Cardiac septum (tissue), 1 donor: ENCODE measurements at places on chromosomes 2 and 18.

DNA sequence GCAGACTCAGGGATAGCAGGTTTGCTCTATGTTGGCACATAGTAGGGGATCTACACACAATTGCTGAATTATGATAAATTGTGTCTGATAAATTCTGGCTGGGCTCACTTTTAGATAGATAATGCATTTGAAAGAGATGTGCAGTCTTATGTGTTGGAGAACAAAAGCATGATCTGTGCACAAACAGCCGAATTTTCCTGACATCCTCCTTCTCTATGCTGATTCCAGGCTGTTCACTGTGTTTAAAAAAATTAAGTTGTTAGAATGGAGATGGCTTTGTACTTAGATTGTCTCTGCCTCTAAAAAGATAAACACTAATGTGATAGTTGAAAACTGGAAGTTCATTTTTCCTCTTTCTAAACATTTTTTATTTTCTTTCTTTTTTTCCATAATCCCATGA is 2.1 kb downstream of the CERS6 start:
- DNase-seq, result no peak

GRCh38 chr2:178836807-178837206 is 29.6 kb upstream of the TTN start:
- DNase-seq, result no peak

DNA sequence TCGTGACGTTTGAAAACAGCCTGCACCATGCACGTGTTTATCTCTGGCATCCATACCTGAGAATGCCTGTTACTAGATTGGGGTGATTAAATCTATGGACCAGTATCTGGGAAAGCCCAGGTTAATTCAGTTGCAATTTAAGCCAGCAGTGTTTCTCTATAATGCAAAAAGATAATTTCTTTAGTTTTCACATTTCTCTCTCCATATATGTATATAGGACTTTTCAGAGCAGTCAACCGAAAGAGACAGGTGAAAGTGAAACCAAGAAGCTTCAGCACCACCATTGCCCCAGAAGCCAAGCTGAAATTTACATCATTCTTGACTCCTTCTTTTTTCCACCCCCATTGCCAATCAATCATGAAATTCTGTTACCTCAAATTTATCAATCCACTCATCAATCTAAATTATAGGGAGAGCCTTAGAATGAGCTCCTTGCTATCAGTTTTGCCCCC is 2.7 kb upstream of the LRP2 start:
- DNase-seq, result no peak

DNA sequence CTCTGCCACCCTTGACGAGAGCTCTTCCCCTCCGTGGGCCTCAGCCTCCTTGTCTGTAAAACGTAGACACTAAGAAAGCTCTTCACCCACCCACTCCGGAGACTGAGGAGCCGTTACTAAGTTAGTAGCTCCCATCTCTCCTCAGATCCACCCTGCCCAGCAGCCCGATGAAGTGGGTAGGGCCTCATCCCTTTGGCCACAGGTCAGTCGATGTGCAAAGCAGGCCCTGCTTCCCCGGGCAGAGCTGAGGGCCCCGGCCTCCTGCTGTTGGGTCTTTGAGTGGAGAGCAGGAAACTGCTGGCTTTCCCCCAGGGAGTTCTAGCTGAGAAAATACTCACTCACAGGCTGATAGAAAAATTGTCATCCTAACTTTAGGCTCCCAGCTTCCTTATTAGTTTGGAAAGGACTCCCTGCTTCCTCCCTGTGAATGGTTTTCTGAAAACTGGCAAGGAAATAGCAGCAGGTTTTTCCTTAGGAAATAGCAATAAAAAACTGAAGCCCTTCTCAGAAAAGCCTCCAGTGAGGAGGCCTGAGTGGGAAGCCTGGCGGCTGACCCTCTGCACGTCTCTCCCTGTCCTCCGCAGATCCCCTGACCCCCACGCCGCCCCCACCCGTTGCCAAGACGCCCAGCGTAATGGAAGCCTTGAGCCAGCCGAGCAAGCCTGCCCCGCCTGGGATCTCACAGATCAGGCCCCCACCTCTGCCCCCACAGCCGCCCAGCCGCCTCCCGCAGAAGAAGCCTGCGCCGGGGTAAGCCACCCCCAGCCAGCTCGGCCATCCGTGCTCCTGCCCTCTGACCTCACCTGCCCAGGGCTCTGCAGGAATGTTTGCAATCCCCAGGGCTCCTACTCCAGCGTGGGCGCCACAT is 30.2 kb downstream of the ITGB1BP1 start:
- DNase-seq, result no peak

GRCh38 chr2:198717451-198717850 is 740.3 kb downstream of the SATB2 start:
- no peak for DNase-seq

DNA sequence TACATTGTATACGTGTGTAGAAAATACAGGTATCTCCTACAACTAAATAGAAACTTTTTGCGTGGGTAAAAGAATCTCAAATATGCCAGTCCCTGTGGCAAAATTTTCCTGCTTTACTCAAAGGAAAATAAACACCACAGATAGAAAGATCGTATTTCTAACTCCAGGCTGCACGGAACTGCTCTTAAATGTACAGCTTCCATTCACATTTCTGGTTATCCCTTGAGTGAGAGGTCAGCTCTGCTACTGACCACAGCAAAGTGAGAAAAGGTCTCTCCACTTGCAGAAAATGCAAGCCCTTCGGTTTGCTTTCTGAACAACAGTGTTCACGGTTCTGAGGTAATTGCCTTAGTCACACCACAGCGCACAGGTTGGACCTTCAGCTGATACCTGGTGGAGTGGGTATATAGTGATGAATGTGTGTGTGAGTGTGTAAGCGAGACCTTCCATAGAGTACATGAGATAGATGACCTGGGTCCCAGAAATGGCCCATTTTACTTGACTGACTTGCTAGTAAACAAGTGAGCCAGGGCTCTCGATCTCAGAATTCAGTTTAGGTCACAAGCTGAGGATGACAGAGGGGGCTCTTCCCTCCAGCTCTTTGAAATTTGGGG is 52.1 kb downstream of the ALPK2 start:
- DNase-seq, result no peak

DNA sequence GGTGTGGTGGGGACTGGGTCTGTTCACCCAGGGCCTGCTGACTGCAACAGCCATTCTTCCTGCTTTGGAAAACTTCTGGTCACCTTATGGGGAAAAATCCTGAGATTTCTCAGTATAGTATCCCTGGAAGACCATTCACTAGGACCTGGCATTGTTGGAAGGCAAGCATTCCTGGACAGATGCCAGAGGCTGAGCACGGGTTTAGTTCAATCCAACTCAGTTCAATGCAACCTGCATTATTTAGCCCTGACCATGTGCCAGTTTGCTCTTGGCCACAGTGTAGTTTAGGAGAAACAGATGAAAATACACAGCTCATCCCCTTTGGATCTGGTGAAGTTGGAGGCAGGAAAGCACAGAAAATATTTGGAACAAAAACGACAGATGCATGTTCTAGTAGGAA is 95.9 kb downstream of the LPIN1 start:
- peak; percentile 20 for DNase-seq

- peak; percentile 41 for DNase-seq
These were observed 67.3 kb downstream of the ACKR3 start for GRCh38 chr2:236636714-236637470.

GRCh38 chr2:105181282-105181681 is 60.3 kb upstream of the GPR45 start:
- no peak for DNase-seq

DNA sequence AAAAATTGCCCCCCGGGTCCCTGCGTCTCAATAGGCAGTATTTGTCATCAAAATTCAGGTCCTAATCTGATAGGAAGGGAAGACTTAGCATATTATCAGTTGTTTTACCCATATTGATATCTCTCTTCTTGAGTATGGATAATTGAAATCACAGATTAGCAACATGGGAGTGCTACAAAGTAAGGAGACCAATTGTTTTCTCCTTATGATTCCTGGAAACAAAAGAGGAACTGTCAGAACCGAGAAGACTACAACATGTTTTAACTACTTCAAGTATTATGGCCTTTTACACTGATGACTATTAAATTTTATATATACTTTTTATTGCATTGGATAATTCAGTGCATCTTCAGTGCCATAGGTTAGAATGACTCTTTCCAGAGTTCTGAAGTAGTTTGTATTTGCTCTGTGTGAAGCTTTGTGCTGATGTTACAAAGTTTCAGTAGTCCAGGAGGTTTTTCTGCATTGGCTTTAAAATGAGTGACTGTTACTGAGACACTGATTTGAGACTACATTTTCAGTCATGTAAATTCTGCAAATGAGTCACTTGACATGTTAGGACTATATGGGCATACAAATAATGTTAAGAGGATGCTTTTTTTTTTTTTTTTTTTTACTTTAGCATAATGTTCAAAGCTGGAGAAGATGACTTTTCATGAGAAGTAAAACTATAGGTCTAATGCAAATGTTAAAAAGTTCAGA is 19.7 kb upstream of the TLK1 start:
- no peak for DNase-seq

- DNase-seq, result no peak
These were observed 6.8 kb downstream of the MGAT5 start for GRCh38 chr2:134260713-134261112.

- no peak for DNase-seq
These were observed 785.9 kb downstream of the EPHA4 start for GRCh38 chr2:220786216-220786615.

DNA sequence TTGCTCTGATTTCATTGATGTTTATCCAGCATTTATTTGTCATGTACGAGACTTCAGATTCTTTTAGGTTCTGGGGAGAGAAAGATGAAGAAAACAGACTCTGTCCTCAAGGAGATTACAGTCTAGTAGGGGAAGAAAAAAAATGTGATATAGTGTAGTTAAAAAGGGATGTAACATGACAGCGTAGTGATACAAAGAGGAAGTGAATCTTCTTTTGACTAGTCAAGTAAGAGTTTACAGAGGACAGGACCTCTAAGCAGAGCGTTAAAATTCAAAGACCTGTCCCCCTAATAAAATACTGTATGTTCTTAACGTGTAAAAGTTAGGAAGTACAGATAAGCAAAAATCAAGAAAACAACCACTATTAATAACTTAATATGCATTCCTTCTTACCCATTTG is 47.7 kb downstream of the NCOA1 start:
- no peak for DNase-seq
